Hair follicle dermal papilla cell (primary cell): ENCODE measurements at places on chromosomes 5 and 9. TPM values are rescaled to one million over a fixed set of nuclear protein-coding genes. Genes with fewer than 3 reads are reported as not detected.

EPB41L4B gene
- total RNA-seq: 0.32 and 0.36 TPM in 2 replicates

NPDC1 gene
- total RNA-seq: 4.7 and 6.9 TPM in 2 replicates

MLANA gene
- 0.32 TPM in 1 of 2 replicates, not detected in the other for total RNA-seq

HMHB1 gene
- not detected in 2 replicates for total RNA-seq

CCDC183 gene
- total RNA-seq: 0.16 and 0.73 TPM in 2 replicates
